ENCODE measurements at places on chromosomes 6 and 20. TPM values are rescaled to one million over a fixed set of nuclear protein-coding genes. Genes with fewer than 3 reads are reported as not detected.

TLDC2 gene
- 0.20 TPM for polyA plus RNA-seq

PFDN4 gene
- 83.6 TPM for polyA plus RNA-seq

OR2B6 gene
- polyA plus RNA-seq, result not detected

PRRT1 gene
- polyA plus RNA-seq, result 2.2 TPM

TXLNB gene
- 0.23 TPM for polyA plus RNA-seq

KCNK16 gene
- polyA plus RNA-seq, result not detected

EEF1A2 gene
- not detected for polyA plus RNA-seq

DEFB127 gene
- polyA plus RNA-seq, result not detected

KIF25 gene
- polyA plus RNA-seq, result not detected

SPATS1 gene
- not detected for polyA plus RNA-seq

JARID2 gene
- 3.9 TPM for polyA plus RNA-seq

ARMH2 gene
- not detected for polyA plus RNA-seq

DUSP15 gene
- polyA plus RNA-seq, result not detected

- DNase-seq, result no peak
These were observed 96.5 kb upstream of the TBX18 start for GRCh38 chr6:84860920-84861319.

DNA sequence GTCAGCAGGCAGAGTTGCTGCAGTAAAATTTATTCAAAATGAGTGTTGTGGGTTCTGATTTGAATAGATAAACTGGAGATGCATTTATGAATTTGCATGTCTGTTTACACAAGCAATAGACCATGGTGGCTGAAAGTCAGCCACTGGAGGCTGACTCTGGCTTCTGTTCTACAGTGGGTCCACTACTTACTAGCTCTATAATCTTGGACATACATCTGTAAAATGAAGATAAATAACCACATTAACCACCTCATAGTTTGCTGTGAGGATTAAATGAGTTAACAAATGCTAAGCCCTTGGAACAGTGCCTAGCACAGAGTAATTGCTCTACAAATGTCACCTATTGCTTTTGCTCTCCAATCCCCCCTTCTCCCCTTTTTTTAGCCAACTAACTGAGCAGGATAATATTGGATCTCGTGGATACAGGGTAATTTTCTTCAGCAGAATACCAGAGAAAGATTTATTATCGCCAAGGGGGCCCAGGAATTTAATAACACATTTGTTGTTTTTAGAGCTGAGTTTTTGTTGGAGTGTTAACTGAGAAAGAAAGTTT is 1.4 kb upstream of the PM20D2 start:
- DNase-seq, result no peak

DNA sequence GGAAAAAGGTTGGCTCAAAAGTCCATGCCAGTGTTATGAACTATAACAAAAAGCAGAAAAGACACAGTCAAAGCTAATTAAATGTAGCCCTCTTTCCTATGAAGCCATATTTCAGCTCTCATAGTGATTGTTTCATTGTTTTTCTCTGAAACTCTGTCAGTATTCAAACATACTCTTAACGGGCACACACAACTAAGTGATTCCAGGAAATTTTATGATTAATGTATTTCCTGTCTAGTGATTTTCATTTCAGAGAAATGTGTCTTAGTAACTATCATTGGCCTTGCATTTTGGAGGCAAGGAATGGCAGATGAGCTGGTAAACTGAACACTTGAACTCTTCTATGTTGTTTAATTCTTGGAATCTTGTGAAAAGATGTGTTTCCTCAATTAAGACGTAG is 68.0 kb downstream of the CLVS2 start:
- no peak for DNase-seq

- no peak for DNase-seq
These were observed 2.2 kb downstream of the ADISSP start for GRCh38 chr20:3765171-3765882.

GRCh38 chr6:90472716-90473115 is 114.2 kb downstream of the MAP3K7 start:
- no peak for DNase-seq

- DNase-seq, result no peak
These were observed 36.2 kb downstream of the PXDC1 start for GRCh38 chr6:3715285-3715684.

GRCh38 chr20:50870561-50871161 is 60.6 kb downstream of the ADNP start:
- DNase-seq, result no peak

DNA sequence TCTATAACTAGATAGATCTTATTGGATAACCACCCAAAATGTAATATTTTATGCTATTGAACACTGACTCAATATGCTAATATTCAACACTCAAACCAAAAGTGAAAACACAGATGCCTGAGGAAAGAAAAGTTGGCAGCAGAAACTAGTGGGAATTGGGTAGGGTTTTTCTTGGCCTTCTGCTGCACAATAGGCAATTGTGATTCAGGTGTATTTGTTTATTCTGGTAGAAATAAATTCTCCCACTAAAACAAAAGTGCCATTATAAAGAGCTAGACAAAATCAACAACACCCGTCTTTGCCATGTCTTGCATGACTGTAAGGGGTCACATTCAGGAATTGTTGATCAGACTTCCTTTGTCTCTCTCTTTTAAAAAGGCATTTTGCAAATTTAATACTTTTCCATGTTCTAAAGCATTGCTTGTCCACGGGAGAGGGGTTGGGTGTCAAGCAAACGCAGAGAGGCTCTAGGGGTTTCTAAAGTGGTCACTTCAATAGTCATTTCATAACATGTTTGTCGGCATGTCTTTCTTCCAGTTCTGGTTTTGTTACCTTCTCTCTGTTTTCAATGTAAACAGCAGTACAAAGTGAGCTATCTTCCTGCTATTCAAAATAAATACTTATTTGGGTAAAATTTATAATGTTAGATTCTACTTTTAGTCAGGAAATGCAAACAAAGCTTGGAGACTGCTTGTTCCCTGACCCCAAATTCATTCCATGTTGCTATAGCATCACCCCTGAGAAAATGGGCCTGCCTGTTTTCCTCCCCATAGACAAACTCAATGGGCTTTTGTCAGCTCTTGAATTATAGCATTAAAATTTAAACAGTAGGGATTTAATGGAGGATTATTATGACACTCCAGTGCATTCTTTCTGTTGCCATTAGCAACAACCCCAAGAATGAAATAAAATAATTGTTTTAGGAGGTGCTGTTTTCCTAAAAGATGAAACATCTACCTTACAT is 217.0 kb upstream of the CCN2 start:
- DNase-seq, result no peak

GRCh38 chr6:26477426-26477825 is 19.7 kb downstream of the BTN2A1 start:
- DNase-seq, result no peak

GRCh38 chr20:51022803-51023616 is at the start of gene KCNG1:
TSS of gene KCNG1 (minus strand) at chr20:51023107. CDS start at chr20:51010338, 12,769 bp downstream.
- DNase-seq, result peak; percentile 92

- DNase-seq, result no peak
These were observed 333.7 kb downstream of the MEI4 start for GRCh38 chr6:77986380-77987034.

DNA sequence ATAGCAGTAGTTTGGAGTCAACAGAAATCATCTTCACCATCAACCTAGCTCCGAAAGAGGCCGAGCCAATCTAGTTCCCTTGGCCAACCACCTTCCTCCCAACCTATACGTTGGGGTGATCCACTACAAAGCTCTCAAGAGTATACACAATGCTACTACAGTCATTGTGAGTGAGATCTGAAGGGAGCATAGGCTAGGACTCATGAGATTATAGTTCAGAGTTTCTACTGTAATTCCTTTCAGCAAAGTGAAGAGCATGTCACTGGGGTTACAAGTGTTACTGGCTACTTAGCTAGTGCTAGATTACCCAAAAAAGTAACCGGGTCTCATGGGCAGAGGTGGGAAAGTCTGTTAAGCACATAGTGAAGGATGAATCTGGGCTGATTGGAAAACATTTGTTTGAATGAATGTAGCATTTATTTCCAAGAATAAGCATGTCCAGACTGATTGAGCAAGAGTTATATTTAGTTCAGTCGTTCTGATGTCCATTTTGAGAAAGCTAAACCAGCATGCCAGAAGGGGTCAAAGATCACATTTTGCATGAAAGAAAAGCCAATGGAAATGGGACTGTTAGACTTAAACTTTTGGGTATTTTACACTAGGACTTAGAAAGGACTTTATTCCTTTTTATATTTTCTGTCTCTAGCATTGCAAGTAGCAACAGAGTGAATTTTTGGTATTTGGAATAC is 10.5 kb upstream of the ESR1 start:
- no peak for DNase-seq

DNA sequence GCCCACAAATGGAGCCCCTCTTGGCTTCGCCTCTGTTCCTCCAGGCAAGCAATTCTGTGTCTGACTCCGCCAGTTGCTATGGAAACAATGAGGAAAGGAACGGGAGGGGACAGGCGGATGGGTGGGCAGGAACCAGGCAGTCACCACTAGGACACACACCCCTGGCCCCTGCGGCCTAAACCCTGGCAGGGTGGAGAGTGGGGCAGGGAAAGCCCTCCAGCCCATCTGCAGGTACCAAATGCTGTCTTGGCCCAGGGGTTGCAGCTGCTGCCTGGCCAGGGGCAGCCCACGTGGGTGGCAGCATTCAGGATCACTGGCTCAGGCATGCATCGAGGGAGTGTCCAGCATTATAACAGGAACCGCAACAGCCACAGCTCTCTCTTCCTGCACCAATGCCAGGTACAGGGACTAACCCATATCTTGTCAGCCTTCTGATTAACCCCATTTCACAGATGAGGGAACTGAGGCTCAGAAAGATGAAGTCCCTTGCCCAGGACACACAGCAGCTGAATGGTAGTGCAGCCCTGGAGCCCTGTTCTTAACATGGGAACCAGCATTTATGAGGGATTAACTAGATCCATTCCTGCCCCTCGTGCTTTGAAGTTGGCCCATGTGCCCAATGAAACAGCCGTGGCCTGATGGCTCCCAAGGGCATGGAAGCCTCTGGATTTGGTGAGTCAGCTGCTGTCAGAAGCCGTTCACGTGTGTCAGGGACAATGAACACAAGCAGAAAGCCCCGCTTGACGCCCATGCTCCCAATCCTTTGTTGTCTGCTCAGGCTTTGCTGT is 66.3 kb downstream of the NOL4L start:
- DNase-seq, result no peak

DNA sequence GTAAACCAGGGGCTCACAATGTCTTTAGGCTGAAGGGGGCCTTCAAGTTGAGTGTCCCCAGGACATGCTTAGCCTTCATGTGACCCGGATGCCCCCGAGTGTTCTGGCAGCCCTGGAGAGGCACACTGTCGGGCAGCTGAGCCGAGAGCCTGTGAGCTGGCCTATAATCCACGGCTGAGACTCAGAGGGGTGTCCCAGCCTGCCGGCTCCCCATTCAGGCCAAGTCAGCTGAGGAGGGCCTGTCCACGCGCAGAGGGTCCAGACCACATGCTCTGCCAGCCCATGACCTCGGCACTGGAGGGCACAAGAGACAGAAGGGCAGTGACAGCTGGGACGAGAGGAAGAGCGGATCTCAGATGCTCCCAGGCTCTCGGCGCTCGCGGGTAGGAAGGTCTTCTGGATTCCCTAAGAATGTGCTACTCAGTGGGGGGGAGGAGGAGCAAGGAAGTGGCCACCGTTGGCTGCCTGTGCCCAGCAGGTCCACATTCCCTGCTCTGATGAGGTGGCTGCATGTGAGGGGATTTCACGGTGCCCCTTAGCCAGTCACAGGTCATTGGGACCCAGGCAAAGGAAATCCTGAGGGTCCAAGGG is 224.7 kb downstream of the NRN1 start:
- no peak for DNase-seq

GRCh38 chr20:20712004-20712473 is 405 bp downstream of the RALGAPA2 start:
- peak; percentile 34 for DNase-seq

DNA sequence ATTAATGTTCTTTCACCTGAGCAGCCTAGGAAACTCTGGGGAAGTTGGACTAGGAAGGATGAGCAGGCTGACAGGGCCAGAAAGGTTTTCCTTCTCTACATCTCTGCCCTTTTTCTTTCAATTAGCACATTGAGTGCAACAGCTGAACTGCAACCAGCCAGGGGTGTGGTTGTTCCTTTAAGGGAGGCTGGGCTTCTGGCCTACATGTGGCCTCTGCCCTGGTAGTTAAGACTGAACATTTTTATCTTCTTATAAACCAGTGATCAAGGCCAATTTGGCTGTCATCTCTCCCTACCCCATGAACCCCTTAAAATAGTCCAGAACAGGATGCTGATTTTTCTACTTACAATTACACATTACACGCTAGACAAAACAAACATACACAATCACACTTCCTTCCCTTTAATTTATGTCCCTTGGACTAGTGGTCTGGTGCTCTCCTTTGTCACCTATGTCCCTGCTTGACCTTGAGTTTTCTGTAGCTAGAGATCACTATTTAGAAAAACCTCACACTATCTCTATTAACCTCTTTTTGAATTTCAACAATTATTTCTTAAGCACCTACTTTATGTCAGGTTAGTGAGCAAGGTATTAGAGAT is 60.3 kb downstream of the RNF217 start:
- DNase-seq, result no peak
